Suppressor macrophage treated with lipopolysaccharide for 4 hours (primary cell): ENCODE measurements at places on chromosomes 5 and 9.

DNA sequence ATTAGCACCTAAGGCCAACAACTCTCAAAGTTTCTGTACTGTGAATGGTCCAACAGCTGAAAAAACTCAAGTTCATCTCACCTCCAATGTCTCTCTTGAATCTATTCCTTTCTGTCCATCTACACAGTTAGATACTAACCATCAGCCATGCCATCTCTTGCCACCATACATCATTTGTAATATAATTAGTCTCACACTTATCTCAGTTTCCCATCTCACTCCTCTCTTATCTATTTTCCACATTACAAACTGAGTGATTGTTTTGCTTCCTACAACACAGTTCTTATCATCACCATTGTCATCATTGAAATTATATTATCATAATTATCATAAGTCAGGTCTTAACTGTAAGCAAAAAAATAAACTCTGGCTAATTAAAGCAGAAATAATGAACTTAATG lies 393.9 kb downstream of the PRELID2 start:
- no peak for DNase-seq

- DNase-seq = no peak
Observed at GRCh38 chr9:95058795-95059386, 258.6 kb downstream of the FANCC start.

DNA sequence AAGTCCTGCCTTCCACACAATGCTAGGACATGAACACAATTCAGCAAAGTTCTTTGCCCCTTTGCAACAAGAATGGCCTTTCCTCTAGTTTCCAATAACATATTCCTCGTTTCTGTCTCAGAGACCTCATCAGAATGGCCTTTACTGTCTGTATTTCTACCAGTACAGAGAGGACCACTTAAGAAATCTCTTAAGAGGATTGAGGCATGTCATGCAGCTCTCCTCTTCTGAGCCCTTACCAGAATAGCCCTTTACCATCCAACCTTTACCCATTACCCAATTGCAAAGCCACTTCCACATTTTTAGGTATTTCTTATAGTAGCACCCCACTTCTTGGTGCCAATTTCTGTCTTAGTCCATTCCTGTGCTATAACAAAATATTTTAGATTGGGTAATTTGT lies 20.3 kb downstream of the TNPO1 start:
- DNase-seq = no peak

DNA sequence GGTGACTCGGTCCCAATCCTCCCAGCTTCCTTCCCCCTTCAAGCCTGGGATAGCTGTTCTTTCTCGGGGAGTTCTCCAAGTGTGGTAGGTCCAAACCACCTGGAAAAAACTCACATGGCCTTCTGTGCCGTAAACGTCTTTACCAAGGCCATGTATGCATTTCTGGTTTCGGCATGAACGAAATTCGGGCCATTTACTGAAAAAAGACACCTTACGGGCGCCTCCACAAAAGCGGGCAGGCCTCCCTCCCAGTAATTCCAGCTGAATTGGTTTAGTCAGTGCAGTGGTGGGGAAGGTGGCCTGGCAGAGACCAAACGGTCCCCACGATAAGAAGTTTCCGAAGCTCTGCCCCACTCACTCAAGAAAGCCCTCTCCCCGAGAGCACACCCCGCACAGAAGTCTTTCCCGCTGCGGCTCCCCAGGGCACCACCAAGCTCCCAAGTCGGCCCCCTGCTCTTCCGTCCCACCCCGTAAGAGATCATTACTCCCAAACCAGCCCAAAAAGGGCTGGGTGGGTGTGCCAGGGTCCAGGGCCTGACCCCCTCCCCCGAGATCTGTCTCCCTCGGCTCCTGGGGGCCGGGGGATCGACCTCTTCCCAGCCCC lies 86.3 kb upstream of the MELK start:
- DNase-seq = peak; percentile 9

DNA sequence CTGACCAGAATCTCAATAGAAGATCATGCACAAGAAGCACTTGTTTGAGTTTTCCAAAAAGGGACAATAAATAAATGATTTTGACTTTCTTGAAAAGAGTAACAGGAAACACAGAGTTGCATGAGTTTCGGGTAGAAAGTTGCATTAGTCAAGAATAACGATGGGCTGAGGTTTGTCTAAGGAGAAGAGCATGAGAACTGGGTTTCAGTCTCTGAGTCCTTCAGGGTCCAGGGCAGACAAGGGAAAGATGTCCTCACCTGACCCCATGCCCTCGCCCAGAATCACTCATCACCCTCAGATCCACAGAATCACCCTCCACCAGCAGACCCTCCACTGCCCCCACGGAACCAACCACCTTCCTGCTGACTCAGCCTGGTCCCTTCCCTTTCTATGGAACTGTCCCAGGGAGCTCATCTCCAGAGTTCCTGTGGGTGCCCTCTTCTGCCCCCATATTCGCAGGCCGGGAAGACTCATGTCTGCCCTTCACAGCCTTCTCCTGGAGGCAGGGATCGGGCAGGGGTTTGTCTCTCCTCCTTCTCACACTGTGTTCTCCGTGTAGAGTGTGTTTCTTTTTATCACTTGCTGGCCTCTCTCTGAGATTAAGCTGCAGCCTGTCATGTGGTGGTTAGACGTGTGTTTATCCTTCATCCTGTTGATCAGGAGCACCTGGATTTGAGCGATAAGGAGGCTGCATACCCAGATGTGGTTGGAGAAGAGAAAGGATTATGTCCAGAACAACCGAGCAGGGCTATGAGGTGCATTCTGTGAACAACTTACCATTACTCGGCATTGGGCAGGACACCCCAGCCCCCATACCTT lies 442.6 kb downstream of the MAT2B start:
- no peak for DNase-seq

DNA sequence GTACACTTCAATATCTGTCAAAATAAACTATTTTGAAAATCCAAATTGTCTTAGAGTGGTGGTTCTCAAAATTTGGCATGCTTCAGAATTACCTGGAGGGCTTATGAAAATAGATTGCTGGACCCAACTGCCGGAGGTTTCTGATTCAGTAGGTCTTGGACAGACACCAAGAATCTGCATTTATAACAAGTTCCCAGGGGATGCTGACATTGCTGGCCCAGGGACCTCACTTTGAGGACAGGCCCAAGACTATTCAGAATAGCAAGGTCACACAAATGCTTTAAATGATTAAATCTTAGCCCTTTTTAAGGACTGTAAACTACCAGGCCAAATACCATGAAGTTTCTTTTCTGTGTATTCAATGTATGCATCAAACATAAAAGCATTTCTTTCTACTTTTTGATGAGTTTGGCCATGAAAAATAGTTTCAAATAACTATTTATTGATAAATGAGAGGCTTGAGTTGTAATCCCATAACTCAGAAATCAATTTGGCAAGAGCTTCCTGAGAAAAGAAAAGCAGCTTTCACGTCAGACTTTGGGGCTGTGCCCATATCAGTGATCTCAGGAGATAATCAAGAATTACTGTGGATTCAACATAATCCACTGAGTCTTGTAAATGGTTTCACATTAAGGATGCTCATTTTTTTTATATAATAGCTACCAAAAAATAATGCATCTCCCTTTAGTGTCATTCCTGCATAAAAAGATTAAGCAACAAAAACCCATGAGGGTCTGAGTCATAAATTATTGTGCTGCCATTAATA lies 191.4 kb downstream of the FRMD3 start:
- no peak for DNase-seq

GRCh38 chr5:117594166-117594565 lies 1019.5 kb upstream of the SEMA6A start:
- DNase-seq = no peak

DNA sequence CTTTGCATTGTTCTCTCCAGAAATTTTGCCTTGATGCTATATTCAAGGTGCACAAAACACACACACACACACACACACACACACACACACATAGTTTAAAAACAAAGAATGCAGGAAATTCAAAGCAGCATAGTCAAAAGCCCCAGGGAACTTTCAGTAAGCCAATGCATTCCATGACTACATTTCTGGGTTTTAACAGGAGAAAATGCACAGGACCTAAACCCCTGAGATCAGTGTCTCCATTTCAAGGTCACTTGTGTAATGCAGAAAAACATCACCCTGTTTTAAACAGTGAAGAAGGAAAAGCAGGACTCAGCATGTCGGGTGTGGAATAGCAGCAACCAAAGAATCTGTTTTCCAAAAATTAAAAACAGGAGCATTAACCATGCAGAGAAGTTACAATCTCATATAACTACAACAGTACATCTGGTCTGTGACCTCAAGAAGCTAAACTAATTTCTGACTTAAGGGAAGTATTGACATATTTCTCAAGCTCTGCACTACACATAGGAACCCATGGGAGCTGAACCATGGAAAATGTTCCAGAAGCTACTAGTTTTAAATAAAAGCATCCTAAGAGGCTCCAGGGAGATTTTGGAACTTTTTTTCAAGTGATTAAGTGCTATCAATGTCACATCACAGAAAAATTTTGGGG lies 296.7 kb downstream of the HINT1 start:
- DNase-seq = no peak

DNA sequence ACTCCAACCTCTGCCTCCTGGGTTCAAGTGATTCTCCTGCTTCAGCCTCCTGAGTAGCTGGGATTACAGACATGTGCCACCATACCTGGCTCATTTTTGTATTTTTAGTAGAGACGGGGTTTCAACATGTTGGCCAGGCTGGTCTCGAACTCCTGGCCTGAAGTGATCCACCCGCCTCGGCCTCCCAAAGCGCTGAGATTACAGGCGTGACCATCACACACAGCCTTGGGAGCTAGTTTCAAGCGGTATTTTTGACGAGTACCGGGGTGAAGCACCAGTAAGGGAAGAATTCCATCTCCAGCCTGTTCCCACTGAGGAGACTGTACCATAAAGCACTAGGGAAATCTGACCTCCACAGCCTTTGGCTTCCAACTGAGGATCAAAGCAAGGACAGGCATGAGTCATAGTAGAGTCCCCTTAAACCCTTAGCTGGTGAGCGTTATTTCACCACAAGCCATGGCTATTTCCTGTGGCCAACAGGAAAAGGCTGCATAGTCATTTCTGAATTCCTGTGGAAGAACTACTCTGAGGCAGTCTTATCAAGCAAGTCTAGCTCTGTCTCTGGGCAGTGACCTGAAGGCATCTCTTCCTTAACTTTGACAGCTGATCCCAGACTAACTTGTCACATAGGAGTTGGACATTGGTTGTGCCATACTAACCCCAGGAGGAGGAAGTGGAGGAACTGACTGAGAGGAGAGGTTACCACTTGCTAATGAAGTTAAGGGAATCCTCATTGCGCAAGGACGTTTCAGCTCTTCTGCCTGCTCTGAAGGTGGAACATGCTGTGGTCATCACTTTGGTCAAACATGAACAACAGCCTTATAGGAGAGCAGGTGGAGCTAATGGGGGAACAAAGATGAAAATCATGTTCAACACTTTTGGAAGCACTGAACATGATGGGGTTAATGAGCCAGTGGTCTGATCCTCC lies 85.8 kb upstream of the DMRT1 start:
- DNase-seq = peak; percentile 84

DNA sequence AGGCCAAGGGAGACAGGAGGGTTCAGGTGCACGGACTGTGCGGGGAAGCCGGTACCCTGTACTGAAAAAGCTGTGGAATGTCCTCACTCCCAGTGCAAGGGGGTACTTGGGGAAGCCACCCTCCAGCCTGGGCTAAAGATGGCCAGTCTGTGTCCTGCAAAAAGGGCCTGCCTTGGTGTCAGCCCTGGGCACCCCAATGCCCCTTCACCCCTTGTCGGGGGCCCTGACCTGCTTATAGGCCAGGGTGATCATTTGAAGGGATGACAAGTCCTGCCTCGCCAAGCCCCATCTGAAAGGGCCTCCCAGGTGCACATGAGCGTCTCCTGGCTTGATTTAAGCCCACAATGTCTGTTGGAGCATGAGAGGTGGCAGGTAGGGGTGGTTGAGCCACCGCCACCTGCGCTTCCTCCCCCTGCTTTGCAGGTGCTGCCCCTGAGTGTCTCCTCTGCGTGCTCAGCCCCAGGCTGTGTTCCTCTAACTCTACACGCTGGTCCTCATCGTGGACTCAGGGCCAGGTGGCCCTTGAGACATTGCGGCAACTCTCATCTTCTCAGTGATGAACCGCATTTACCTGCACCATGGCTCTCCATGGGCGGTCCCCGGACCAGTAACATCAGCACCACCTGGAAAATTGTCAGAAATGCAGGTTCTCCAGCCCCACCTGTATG lies 97.0 kb downstream of the ANKRD33B start:
- no peak for DNase-seq

GRCh38 chr5:89932771-89933181 lies 476.8 kb downstream of the CETN3 start:
- no peak for DNase-seq

DNA sequence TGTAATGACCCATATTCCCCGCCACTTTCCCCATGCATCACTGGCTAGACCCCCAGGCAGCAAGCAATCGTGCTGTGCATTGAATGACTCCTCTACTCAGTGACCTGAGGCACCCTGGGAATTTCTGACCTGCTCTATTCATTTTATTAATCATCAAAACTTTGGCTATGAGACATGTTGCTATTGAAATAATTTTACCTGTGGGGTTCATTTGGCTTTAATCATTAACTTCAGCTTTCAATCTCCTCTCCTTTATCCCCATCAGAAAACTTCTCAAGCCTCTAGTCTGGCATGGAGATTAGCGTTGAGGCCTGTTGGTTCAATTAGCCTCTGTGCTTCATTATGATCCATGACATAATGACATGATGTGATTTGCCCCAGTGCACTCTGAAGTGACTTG lies 429.0 kb downstream of the ZNF608 start:
- no peak for DNase-seq

GRCh38 chr9:91221332-91221731 lies 140.4 kb downstream of the AUH start:
- no peak for DNase-seq

DNA sequence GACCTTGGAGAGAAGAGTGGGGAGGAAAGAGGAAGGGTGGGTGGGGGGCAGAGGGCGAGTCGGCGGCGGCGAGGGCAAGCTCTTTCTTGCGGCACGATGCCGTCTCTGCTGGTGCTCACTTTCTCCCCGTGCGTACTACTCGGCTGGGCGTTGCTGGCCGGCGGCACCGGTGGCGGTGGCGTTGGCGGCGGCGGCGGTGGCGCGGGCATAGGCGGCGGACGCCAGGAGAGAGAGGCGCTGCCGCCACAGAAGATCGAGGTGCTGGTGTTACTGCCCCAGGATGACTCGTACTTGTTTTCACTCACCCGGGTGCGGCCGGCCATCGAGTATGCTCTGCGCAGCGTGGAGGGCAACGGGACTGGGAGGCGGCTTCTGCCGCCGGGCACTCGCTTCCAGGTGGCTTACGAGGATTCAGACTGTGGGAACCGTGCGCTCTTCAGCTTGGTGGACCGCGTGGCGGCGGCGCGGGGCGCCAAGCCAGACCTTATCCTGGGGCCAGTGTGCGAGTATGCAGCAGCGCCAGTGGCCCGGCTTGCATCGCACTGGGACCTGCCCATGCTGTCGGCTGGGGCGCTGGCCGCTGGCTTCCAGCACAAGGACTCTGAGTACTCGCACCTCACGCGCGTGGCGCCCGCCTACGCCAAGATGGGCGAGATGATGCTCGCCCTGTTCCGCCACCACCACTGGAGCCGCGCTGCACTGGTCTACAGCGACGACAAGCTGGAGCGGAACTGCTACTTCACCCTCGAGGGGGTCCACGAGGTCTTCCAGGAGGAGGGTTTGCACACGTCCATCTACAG lies 760 bp downstream of the NPR3 start:
- peak; percentile 15 for DNase-seq

- DNase-seq = no peak
Observed at GRCh38 chr5:8912106-8912505, 633.8 kb downstream of the SEMA5A start.

GRCh38 chr9:26339796-26340195 lies 552.8 kb downstream of the CAAP1 start:
- DNase-seq = no peak

GRCh38 chr9:101485924-101486692 lies 47.5 kb upstream of the RNF20 start:
- no peak for DNase-seq

GRCh38 chr5:157312492-157312891 lies 46.6 kb downstream of the CYFIP2 start:
- DNase-seq = peak; percentile 61
